Right kidney (tissue), 9 donors: ENCODE measurements at places on chromosomes 2 and 18.

- DNase-seq, result no peak
Measured at GRCh38 chr2:135074216-135074615, 22.1 kb downstream of the RAB3GAP1 start.

- no peak for DNase-seq
Measured at GRCh38 chr18:76895498-76895897, 73.1 kb downstream of the ZNF236 start.

DNA sequence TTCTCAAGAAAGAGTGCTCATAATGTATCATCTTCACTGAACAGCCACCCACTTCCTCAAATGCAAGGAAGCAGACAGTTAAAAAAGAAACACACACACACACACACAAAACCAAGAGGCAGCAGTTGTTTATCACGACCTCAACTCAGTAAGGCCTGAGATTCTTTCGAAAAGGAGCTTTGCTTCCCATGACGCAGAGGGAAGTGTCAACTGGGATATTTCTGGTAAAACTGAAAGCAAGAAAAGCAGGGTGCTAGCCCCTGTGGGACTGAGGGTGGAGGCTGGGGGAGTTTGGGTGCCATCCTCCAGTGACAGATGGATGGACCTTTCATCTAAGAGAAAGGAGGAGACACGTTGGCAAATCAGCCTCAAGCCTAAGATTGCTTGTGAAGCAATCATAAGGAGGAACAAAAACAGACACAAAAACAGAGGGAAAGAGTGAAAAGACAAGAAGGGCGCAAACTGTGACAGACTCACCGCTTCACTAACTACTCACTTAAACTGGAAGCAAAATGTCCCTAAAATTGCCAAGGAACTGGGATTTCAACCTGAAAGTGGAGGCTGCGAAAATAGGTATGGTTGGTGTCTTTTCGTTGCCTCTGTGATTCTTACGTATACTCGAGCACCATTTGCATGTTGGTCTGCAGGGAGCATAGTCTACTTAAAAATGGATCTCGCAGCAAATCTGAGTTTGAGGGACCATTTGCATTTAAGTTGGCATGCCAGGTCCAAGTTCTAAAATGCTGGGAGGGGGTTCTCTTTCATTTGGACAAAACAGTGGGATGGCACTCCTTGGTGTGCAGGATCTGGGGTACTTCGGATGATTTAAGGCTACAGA lies at the start of gene ARHGAP25:
ARHGAP25 (plus strand) TSS at position 124 of the 838 bp plus-strand sequence; CDS start at position 513, 389 bp downstream.
- no peak for DNase-seq

GRCh38 chr2:95274291-95275150 lies at the start of gene PROM2:
Gene PROM2 (plus strand): TSS chr2:95274449. CDS start chr2:95274586, 137 bp downstream.
- DNase-seq, result peak; percentile 50
